Activated naive CD4-positive, alpha-beta T cell treated with Interleukin-2 at 50 U/mL for 16 hours (primary cell): ENCODE measurements at places on chromosomes 7 and 10.

- no peak for DNase-seq
Observed at GRCh38 chr7:139936760-139937310, 107.8 kb downstream of the TBXAS1 start.

- no peak for DNase-seq
Observed at GRCh38 chr7:136326045-136326609, 349.0 kb upstream of the MTPN start.

GRCh38 chr10:70106958-70107791, 25.4 kb downstream of the AIFM2 start:
- DNase-seq, result no peak

DNA sequence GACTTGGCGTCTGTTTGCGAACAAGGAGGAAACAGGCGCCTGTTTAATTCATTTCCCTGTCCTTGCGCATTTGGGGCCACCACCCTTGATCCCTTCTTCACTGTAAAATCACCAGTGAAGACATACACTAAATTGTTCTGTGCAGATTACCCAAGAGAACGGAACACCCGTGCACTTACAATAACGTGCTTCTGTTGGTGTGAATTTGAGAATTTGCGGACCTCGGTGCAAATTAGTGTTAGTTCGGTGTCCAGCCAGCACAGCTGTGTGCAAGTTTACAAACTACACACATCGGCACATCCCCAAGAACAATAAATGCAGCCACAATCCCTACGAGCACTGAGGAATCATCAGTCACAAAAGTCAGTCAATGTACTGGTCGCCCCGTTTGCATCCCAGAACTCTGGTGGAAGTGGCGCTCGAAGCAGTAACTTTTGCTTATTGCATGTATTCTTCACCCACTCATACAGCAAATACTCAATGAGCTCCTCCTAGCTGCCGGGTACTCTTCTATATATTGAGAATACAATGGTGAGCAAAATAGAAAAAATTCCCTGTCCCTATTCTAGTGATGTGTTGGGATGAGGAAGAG, 786 bp upstream of the CNOT4 start:
- DNase-seq, result no peak

DNA sequence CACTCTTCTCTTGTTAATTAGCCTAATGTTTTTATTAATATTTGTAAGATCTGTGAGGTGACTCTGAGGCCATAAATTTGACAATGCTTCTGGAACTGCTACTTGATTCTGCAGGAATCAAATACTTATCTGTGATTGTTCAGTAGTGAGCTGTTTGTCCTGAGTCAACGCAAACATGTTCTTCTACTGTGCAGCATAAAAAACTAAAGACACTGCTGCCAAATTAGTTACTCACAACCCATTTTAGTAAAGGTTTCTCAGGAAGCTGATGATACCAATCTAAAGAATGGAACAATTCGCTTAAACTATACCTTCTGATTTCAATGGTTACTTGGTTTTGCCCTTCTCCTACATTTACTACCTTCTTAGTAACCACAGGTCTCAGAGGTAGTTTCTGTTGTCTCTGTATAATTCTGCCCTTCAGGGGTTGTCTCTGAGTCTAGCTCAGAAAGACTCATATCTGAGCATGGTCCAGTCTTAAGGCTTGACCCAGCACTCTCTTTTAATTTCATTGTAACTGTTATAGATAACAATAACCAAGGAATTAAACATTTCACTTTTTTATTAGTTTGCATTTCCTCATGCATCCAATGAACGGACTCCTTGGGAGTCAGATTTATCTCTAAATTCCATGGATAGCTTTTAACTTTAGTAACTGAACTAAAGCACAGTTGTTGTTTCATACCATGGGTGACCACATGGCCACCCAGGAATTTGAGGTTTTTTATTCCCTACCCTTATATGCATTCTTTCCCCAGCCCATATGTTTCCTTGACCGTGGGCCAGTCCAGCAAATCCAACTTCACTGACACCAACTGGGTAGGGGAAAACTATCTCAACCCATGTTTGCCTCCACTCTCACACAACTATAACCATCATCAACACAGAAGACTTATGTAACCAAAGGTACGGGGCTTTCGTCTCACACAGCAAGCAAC, 309.5 kb upstream of the TEX47 start:
- no peak for DNase-seq

- DNase-seq, result no peak
Observed at GRCh38 chr7:132557489-132558044, 18.7 kb downstream of the PLXNA4 start.

- no peak for DNase-seq
Observed at GRCh38 chr7:141920281-141920680, 4.1 kb downstream of the OR9A4 start.

GRCh38 chr7:27160145-27160545, 3.7 kb upstream of the HOXA7 start:
- DNase-seq, result no peak

GRCh38 chr7:64666663-64667050, 724 bp downstream of the ZNF107 start:
- no peak for DNase-seq

GRCh38 chr10:110610308-110610774, 33.8 kb upstream of the RBM20 start:
- peak; percentile 45 for DNase-seq

- no peak for DNase-seq
Observed at GRCh38 chr7:23422909-23423308, 47.4 kb downstream of the IGF2BP3 start.

DNA sequence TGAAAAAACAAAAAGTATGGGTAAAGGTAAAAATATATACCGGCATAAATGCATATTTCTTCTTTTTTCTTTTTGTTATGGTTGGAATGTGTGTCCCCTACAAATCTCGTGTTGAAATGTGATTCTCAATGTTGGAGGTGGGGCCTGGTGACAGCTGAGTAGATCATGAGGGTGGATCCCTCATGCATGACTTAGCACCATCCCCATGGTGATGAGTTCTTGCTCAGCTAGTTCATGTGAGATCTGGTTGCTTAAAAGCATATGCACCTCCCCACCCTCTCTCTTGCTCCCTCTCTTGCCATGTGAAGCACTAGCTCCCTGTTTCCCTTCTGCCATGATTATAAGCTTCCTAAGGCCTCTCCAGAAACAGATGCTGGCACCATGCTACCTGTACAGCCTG, 93.3 kb downstream of the HYCC1 start:
- no peak for DNase-seq

GRCh38 chr10:52098130-52098529, 216.0 kb upstream of the DKK1 start:
- no peak for DNase-seq

DNA sequence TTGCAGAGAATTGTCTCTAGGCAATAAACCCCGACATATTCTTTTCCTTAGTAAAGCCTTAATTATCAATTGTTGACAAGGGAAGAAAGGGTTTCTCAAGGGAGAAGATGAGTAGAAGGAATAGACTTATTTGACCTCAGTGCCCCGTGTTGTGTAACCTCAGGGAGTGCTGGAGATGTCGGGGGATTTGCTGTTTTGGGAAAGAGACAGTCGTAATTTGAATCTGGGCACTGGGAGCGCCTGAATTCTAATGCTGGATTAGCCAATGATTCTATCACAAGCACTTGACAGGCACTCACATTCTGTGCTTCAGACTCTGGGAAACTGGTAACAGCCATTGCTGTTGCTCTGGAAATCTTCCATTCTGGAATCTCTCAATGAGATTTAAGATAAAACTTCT, 13.8 kb upstream of the LMOD2 start:
- no peak for DNase-seq

GRCh38 chr7:144824360-144824759, 11.5 kb downstream of the TPK1 start:
- no peak for DNase-seq

DNA sequence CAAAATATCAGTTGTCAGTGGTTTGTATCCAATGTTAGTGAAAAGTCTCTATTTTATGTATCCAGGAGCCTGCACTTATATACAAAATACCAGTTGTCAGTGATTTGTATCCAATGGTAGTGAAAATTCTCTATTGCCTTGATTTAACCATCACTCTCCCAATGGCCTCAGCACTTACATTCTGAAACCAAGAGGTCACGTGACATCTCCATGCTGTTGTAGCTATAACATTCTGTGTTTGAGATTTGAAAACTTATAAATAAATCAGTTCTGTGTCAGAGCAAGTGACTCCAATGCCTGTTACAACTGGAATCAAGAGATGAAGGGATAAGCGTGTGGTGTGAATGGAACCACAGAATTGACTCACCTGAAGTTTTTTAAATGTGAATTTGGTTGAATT, 30.6 kb upstream of the GATA3 start:
- no peak for DNase-seq

DNA sequence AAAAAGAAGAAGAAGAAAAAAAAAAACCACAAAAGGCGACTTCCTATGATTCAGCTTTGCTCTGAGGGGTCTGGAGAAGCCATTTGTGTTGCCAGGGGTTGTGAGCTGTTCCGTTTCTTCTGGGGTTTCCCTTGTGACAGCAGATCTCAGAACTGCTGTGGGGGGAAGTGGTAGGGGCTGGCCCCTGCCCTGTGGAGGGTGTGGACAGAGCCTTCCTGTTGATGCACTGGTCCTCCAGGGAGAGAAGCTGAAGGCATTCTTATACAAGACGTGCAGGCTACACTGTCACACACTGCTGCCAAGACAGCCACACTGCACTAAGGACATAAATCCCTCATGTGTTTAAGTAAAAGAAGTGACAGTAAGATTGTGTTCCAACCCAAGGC, 17.3 kb upstream of the CSGALNACT2 start:
- peak; percentile 55 for DNase-seq

- DNase-seq, result no peak
Observed at GRCh38 chr7:5553298-5553877, 129.8 kb upstream of the TNRC18 start.

DNA sequence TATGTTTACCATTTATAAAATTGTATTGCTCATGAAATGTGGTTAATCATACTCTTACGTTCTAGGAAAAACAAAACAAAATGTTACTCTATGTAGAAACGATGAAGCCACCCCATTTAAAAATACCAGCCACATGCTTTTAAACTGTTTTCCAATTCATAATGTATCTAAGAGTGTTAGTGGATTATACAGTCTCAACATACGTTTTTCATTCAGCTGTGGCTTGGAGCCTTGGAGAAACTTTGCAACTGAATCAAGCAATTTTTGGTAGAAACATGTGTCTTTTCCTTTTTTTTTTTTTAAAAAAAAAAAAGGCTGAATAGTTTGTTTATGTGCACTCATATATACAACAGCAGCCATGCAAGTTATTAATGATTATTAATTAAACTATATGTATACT, 378.0 kb upstream of the SEMA3D start:
- DNase-seq, result no peak

GRCh38 chr10:130708465-130709070, 572.4 kb downstream of the GLRX3 start:
- no peak for DNase-seq

GRCh38 chr10:62582101-62582705, 208.0 kb downstream of the ZNF365 start:
- DNase-seq, result no peak

DNA sequence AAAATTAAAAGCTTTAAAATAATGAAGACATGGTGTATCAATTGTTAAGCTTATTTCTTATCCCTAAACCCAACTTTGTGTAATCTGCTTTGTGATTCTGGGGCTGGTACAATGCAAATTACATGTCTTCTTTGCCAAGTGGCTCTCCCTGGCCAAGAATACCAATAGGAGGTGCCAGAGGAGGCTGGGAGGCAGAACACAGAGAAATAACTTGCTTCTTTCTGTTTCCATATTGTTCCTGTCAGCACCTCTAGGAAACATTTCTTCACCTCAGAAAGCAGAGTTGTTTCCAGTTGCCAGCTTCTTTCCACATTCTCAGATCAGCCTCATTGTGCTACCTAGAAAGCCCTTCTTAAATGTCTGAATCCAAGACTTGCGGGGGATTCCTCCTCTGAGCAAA, 174.4 kb downstream of the MDFIC start:
- DNase-seq, result no peak

DNA sequence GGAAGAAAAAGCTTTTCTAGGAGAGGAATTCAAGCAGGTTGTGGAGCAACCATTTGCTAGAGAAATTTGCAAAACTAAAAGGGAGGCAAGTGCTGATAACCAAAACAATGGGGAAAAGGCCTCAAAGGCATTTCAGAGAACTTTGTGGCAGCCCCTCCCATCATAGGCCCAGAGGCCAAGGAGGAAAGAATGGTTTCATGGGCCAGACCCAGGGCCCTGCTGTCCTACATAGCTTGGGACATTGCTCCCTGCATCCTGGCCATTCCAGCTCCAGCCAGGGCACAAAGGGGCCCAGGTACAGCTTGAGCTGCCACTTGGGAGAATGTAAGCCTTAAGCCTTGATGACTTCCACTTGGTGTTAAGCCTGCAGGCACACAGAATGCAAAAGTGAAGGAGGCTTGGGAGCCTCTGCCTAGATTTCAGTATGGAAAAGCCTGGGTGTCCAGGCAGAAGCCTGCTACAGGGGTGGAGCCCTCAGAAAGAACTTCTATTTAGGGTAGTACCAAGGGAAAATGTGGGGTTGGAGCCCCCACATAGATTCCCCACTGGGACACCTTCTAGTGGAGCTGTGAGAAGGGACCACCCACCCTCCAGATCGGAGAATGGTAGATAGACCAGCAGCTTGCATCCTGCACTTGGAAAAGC, 91.2 kb downstream of the RALA start:
- no peak for DNase-seq

GRCh38 chr10:22795546-22795945, 81.2 kb upstream of the PIP4K2A start:
- no peak for DNase-seq

DNA sequence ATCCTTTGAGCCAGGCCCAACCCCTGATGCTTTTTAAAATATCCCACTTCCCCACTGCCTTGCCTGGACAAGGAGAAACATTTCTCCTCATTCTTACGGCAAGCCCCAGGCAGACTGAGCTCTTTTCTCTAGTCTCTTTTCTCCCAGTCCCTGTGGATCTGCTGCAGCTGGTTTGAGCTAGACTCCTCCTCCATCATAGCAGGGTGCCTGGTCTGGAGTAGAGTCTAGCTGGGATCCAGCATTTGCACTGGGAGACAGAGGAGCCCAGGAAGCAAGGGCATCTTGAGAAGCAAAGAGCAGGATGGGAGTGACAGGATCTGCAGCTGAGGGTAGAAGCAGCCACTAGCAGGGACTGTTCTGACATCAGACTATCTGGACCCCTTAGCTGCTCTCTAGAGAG, 562.3 kb upstream of the COBL start:
- DNase-seq, result no peak

DNA sequence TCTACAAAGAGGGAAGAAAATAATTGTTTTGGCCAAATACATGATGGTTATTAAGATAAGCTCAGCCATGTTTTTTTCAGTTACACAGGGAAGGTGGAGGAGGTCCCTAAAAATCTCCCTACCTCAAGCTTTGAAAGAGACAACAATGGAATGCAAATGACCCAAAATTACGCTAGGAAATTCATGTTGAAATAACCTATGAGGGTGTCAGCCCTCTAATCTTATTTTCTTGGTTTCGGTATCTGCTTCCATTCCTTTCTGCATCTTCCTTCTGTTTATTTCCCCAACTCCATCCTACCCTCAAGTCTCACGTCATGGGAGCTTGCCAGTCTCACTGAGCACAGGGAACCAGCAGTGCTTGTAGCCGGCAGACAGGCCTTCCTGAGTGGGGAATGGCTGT, 40.6 kb upstream of the SMNDC1 start:
- no peak for DNase-seq
